ENCODE measurements at places on chromosomes 4 and X. TPM values are rescaled to one million over a fixed set of nuclear protein-coding genes. Genes with fewer than 3 reads are reported as not detected.

DNA sequence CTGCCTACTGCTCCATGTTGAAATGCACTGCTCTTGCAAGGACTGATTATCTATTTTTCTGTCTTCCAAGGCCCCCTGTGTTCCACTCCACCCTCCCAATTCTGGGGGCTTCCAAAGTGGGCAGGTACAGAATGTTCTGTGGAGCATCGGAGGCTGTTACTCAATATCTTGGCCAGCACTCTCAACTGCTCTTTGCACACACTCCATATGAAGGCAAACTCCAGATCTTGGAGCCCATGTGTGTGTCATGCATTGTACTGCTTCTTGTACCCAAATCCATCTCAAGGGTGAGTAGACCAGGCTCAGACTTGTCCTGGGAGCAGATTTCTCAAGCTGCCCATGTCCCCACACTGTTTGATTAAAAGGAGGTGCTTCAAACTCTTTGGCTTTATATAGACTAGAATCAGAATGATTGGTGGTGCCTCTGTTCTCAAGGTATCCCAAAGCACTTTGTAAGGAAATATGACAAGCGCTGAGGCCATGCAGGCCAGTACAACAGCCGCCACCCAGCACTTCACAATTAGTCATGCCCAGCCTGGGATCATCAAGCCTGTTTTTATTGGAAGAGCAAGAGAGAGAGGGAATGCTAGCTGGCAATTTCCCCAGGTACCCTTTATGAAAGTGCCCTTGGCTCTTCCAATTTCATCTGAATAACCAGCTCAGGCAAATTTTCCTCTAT is 44.3 kb downstream of the AR start:
- no peak for DNase-seq

DNA sequence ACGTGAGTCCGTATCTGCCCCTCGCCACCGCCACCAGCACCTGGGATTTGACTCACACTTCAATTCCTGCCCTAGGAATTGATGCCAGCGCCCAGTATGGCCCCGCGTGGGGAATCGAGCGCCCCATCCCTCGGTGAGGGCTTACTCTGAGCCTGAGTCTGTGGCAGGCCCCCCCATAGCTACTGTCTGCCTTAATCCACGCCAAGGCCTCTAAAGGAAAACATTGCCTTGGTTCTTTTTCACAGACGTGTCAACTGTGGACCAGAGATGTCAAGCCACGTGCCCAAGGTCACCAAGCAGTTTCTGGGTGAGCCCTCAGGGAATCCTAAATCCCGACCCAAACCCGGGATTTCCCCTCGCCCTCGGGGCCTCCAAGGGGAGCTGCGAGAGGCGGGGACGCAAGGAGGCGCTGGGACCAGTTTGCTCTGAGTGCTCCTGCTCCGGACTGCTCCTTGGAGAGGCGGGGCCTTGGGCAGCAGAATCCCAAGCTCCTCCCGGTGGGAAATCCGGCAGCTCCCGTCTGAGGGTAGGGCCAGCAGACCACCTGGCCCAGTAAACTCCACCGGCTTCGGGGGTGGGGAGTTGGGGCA is 12.9 kb downstream of the MSX1 start:
- DNase-seq: no peak

- DNase-seq: peak; percentile 74
Observed at GRCh38 chr4:99655308-99656081, 2.1 kb downstream of the C4orf54 start.

DNA sequence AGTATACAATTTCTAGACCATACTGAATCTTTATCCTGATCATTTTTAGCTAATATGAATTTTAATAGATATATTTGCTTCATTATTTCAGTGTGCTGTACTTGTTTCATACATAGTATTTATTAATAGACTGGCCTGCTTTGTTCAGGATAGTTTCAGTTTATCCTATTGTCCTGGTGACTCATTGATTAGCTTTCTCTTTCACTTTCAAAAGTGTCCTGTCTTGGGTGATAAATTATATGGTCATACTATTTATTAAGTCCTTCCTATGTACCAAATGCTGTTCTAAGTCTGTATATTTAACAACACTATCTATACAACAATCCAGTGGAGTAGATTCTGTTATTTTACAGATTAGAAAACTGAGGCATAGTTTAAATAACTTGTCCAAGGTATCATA is 153.8 kb upstream of the RAPGEF2 start:
- peak; percentile 23 for DNase-seq

The C4orf36 gene
- total RNA-seq: 1.2 TPM

- no peak for DNase-seq
Observed at GRCh38 chr4:81207828-81208227, 7.2 kb downstream of the PRKG2 start.

DNA sequence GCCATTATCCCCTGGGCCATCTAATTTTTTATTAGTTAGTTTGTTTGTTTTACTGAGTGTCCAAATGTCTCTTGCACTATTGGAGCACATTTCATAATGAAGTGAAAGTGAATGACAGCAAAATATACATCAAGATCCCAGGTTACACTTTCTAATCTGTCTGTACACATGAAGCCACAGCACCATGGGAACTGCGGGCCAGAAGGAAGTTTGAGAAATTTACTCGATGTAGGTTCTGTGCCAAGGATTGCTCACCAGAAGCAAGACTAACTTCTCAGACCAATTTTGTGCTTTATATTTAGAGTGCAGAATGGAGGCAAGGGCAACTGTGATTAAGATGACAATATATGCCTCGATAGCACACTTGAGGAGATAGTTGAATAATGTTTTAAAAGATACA is 258.0 kb downstream of the COL25A1 start:
- DNase-seq: no peak

The HNRNPDL gene
- 321 TPM for total RNA-seq

The RTL9 gene
- 0.04 TPM for total RNA-seq

The MBTPS2 gene
- 7.8 TPM for total RNA-seq

- DNase-seq: no peak
Observed at GRCh38 chrX:28099166-28099565, 117.9 kb upstream of the DCAF8L1 start.

GRCh38 chr4:52979020-52979419 is 116.9 kb downstream of the RASL11B start:
- DNase-seq: peak; percentile 13

GRCh38 chr4:106629268-106629625 is 260.7 kb upstream of the GIMD1 start:
- DNase-seq: no peak

DNA sequence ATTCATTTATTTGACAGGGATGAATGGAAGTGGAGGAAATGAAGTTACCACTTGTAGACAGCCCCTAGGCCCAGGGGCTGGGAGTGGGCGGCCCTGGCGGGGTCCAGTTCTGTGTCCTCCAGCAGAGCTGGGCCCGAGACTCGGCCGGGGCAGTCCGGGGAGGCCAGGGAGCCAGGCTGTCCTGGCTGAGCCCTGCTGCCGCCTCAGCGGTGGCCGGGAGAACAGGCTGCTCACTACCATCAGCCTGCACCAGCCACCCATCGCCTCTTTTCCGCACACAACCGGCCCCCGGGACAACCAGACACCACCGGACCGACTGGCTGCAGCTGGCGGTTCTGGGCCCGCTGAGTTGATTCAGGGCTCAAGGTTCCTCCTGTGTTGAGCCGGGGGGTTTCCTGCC is 25.6 kb downstream of the CLDN34 start:
- no peak for DNase-seq

The GAGE12F gene
- total RNA-seq: 0.35 TPM

DNA sequence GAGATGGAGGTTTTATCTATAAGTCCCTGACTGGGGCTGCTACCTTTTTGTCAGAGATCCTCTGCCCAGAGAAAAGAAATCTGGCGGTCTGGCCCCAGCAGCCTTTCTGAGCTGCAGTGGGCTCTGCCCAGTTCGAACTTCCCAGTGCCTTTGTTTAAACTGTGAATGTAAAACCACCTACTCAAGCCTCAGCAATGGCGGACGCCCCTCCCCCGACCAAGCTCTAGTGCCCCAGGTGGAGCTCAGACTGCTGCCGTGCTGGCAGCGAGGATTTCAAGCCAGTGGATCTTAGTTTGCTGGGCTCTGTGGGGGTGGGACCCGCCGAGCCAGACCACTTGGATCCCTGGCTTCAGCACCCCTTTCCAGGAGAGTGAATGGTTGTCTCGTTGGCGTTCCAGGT is 121.8 kb downstream of the TSPAN5 start:
- no peak for DNase-seq

- no peak for DNase-seq
Observed at GRCh38 chr4:2406406-2406805, 12.0 kb downstream of the ZFYVE28 start.

DNA sequence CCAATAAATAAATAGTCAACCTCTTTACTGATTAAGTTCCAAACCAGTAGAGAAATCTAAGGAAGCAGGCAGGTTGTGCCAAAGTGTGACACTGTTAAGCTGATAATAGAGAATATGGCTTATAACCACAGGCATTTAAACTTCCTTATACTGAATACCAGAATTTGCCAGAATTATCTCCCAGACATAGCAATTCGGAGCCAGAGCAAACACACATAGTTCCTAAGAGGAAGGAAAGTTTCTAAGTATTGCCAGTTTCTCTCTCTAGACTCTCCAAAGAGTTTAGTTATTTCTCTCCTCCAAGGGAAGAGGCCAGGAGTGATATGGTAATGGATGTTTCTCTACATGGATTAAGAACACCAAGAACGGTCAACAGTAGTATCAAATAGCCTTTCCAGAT is 191.7 kb upstream of the CPEB2 start:
- no peak for DNase-seq

- no peak for DNase-seq
Observed at GRCh38 chr4:138097912-138098600, 144.1 kb downstream of the SLC7A11 start.

GRCh38 chr4:13980317-13981310 is 353.1 kb upstream of the BOD1L1 start:
- peak; percentile 86 for DNase-seq

- no peak for DNase-seq
Observed at GRCh38 chrX:150775569-150776350, 82.6 kb downstream of the MTMR1 start.
